CD4-positive, alpha-beta T cell (primary cell): ENCODE measurements at places on chromosomes 2 and 18. TPM values are rescaled to one million over a fixed set of nuclear protein-coding genes. Genes with fewer than 3 reads are reported as not detected.

GRCh38 chr2:99880148-99880963 lies 262.0 kb downstream of the AFF3 start:
- DNase-seq, result no peak

DNA sequence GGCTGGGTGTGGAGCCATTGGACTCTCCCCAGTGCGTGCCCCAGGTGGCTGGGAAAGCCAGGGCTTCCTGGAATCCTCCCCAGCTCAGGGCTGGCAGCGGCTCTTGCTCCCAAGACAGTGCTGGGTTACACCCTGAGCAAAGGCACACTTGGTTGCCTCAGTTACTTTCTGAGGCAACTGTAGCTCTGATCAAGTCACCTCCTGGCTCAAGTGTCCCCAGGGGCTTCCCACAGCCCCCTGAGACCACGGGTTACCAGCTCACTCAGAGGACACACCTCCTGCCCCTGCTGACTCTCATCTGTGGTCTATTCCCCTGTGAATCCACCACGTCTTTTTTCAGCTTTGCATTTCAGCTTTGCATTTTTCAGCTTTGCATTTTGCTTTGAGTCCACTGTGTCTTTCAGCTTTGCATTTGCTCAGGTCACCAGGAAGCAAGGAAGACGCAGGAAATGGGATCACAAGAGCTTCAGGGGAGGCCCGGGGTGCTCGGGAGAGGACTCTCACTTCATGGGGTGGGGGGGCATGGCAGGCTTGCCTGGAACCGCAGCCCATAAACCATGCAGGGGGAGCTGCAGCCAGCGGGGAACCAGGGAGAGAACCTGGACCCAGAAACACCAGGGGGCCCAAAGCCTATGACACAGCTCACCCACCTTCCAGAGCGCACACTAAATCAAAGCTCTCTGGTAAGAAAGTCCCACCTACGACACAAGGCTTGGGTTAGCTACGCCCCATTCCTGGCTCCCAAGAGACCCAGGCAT lies 138.0 kb upstream of the ASB18 start:
- DNase-seq, result no peak

DNA sequence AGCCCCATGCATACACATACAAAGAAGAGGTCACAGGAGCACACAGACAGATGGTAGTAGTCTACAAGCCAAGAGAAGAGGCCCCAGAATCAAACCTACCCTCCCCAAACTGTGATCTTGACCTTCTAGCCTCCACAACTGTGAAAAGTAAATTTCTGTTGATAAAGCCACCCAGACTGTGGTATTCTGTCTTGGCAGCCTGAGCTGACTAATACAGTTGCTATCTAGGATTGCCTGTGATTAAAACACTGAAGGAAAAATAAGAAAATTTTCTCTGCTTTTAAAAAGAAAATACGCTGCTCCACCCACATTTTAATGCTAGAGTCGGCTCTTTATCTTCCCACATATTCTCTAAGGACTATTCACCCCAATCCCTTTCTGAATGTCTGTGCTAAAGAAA lies 143.7 kb upstream of the TMEM200C start:
- no peak for DNase-seq

- no peak for DNase-seq
Measured at GRCh38 chr18:58335821-58336220, 291.8 kb downstream of the NEDD4L start.

GRCh38 chr2:95079199-95079683 lies 42.4 kb downstream of the MRPS5 start:
- DNase-seq, result no peak

- no peak for DNase-seq
Measured at GRCh38 chr2:163351143-163351542, 384.7 kb downstream of the FIGN start.

DNA sequence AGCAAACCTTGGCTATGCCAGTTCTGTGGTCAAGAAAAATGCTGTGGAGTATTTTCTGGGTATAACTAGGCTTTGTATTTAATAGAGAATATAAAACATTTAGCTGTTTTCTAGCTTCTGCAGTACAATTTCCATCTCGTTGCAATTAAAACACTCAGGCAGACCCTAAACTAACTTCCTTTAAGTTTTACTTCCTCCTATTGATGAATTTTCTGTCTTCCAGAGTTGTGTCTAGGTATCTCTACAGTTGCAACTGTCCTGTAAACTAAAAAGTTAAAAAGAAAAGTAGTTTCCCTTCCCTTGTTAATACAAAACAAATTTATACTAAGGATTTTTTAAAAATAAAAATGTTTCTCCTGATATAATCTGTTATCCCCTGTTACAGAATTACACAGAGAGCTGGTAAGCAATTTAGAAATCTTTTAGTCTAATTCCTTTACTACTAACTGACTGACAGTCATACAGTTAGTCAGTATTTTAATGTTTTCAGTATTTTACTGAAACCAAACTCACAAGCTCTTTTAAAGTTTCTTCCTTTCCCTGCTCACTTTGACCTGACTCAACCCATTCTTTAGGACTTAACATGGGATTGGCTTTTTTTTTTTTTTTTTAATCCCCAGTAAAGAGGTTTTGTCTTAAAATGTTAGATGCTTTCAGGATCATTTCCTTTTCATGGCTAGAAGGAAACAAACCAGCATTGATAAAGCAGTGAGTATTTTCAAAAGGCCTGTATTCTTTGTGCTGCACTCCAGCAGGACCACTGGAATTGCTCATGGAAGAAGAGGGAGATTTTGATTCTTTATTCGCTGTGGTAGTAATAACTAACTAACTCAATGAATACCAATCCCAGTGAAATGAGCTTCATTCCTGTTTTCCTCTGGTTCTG lies 22.9 kb downstream of the ITGAV start:
- DNase-seq, result no peak

- no peak for DNase-seq
Measured at GRCh38 chr2:125086313-125087184, 1061.5 kb downstream of the CNTNAP5 start.

- DNase-seq, result no peak
Measured at GRCh38 chr2:120330946-120331822, 14.8 kb upstream of the INHBB start.

DNA sequence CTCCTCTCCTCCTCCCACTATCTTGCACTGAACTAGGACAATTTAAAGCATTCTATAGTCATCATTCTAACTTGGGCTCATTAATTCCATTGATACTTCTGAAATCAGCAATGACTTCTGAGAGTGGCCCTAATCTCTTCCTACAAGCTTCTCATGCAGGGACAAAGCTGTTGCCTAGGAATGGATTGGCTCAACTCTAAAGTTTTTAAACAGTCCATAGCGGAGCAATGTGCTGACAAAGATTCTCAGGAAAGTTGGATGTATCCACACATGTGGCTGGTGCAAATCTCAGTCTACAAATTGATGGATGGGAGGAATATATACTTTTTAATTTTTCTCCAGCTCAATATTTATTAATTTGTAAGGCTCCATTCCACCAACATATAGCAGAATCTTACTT lies 388.9 kb downstream of the SETBP1 start:
- no peak for DNase-seq

DNA sequence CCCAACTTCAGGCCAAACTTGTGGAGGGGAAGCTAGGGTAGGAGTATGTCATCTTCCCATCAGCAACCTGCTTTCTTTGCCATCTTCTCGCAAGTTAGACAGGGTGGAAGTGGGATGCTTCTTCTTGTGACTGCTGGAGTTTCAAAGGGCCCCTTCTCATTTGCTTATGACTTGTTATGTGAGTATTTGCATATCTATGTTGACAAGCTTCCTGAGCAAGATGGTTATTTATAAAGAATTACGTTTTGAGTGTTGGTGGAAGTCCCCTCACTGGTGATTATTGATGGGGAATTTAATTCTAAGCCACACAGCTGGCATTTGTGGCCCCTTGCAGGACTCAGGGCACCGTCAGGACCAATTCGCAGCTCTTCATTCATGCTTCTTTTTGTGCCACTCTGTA lies 791.0 kb downstream of the LRRTM4 start:
- no peak for DNase-seq

The SLC5A7 gene
- not detected for total RNA-seq

The HOXD12 gene
- not detected for total RNA-seq

DNA sequence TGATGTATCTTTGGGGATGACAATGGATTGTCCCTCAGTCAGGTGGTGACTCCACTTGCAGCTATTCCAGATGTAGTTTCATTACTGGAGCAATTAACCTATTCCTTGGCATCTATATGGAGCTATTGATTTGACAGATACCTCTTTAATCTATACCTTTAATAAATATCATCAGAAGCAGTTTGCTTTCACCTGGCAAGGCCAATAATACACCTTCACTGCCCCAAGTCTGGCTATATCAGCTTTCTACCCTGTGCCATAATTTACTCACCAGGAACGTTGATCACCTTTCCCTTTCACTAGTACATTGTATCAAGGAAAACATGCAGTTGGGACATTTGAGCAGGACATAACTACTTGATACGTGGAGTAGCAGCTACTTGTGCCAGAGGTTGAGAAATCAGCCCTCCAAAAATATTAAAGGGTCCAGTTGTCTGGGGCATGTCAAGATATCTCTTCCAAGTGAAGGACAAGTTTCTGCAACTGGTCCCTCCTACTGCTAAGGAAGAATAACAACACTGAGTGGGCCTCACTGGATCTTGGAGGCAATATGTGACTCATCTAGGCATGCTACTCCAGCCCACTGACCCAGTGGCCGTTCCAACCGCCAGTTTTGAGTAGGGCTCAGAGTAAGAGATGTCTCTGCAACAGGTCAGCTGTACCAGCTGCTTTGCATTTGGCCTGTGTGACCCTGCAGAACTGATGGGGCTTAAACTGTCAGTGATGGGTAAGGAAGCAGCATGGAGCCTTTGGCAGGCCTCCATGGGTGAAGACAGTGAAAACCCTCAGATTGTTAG lies 67.0 kb downstream of the PSMG2 start:
- no peak for DNase-seq

DNA sequence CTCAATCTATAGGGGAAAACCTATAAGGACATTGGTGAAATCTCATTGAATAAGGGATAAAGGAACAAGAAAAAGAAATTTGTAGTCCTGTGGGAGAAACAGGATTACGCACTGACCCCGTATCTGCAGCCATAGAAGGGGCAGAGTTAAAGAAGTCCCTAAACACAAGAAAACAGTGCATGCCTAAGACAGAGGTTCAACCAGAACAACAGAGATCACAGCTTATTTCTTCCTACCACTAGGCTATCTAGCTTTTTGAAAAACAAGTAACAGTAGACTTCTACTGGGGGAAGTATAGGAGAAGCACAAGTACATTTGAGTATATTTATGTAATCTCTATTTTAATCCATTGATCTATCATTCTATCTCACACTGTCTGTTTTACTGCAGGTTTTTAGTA lies 485.2 kb upstream of the REG3G start:
- no peak for DNase-seq

The NYAP2 gene
- not detected for total RNA-seq

The C1GALT1C1L gene
- not detected for total RNA-seq

GRCh38 chr2:113826346-113827285 lies 63.3 kb upstream of the ACTR3 start:
- DNase-seq, result no peak

GRCh38 chr2:111007757-111008688 lies 112.7 kb upstream of the BCL2L11 start:
- no peak for DNase-seq

DNA sequence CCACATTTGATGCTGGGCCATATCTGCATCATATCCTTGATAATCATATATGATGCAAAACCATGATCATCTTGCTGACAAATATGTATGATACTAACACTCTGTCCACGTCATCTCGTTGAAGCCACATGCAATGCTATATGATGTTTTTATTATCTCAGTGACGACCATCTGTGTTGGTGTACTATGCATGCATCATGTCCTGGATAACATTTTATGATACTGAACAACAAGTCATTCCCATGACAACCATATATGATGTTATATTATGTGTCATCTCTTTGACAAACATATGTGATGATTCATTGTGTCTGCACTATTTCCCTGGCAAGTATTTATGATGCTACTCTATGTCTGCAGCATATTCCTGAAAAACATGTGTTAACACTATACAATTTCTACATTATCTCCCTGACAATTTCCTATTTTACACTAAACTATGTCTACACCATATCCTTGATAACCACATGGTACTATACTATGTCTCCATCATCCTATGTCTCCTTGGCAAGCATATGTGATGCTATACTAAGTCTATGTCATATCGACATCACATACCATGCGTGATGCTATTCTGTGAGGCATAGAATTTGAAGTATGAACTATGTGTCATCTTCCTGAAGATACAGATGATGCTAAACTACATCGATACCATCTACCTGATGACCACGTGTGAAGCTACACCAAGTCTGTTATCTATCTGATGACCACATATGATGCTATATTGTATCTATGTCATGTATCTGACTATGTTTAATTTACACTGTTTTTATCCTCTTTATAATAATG lies 37.0 kb downstream of the DAW1 start:
- no peak for DNase-seq

DNA sequence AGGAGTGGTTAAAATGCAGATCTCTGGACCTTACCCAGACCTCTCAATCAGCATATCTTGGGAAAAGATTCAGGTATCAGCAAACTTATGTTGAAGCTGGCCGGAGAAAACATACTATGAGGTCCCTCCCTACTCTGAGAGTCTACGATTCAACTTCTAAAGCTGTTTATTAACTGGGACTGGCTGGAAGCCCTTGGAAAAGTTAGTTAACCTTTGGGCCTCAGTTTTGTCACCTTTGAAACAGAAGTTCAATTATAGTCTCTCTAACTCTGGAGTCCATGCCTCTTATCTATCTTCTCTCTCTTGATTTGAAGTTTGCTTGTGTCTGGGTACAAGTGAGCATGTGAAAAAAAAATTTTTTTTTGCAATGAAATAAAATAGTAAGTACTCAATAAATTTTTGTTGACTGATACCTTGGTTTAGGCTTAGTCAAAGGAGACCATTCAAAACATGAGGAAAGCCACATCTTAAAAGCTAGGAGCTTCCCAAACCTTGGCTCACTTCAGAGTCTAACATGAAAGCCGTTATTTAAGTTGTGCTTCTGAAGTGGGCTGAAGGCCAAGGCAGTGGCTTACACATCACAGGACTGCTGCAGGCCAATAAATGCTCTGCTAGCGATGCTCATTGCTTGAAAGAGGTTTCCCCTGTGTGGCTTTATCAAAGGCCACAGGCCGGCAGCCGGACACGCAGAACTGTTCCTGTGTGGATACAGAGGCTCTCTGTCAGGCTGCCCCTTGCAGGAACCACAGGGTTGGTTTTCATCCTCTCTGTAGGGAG lies 110.6 kb upstream of the FAM136A start:
- DNase-seq, result no peak

GRCh38 chr2:173653432-173653805 lies 298.7 kb downstream of the CDCA7 start:
- no peak for DNase-seq

The MC4R gene
- not detected for total RNA-seq

The RESP18 gene
- total RNA-seq, result not detected

DNA sequence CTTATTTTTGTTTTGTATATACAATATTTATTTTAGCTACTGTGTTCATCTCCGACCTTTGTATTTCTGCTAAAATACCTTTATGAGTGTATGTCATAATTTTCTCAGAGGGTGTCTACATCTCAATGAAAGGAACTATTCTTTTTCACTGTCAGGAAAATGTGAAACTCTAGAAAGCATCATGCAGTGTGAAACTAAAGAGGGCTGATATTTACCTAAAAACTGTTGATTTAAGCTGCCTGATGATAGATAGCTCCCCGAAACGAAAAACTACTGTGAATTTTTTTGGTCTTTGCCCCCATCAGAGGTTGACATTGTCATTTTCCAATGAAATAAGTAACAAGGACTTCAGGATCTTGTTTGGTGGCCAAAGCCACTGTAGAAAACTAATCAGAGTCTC lies 38.8 kb downstream of the TMEM178A start:
- no peak for DNase-seq

GRCh38 chr2:144421606-144422510 lies 98.1 kb downstream of the ZEB2 start:
- no peak for DNase-seq
